ENCODE measurements at places on chromosomes 11 and 22. TPM values are rescaled to one million over a fixed set of nuclear protein-coding genes. Genes with fewer than 3 reads are reported as not detected.

OR5B21 gene
- total RNA-seq, result not detected

PRODH gene
- 0.16 TPM for total RNA-seq

WNT11 gene
- 0.63 TPM for total RNA-seq

LGALS1 gene
- total RNA-seq, result 4,007 TPM

GP1BB gene
- total RNA-seq, result 1.8 TPM

GSTT2B gene
- 0.98 TPM for total RNA-seq

PKP3 gene
- 8.2 TPM for total RNA-seq

MPPED2 gene
- total RNA-seq, result 0.25 TPM

PIH1D2 gene
- total RNA-seq, result 0.51 TPM

RAB3IL1 gene
- total RNA-seq, result 0.49 TPM

ZBTB16 gene
- total RNA-seq, result 2.0 TPM

RFPL2 gene
- total RNA-seq, result not detected

ANKRD42 gene
- total RNA-seq, result 3.7 TPM

PHF21A gene
- 8.6 TPM for total RNA-seq

KRTAP5-9 gene
- total RNA-seq, result 0.33 TPM

OSM gene
- total RNA-seq, result not detected

MGAT3 gene
- 0.16 TPM for total RNA-seq

SLC22A6 gene
- total RNA-seq, result not detected

FGF3 gene
- total RNA-seq, result not detected

FAM227A gene
- total RNA-seq, result 0.65 TPM

OR52R1 gene
- total RNA-seq, result not detected

RGL4 gene
- not detected for total RNA-seq

PPP1CA gene
- total RNA-seq, result 298 TPM

OR4X2 gene
- total RNA-seq, result not detected

MMP11 gene
- 117 TPM for total RNA-seq

OR10A5 gene
- not detected for total RNA-seq

MOGAT2 gene
- total RNA-seq, result not detected

PLAAT4 gene
- total RNA-seq, result 51.5 TPM

HEPN1 gene
- total RNA-seq, result not detected

CDC45 gene
- 2.5 TPM for total RNA-seq

MFNG gene
- total RNA-seq, result 1.5 TPM

OR8D4 gene
- not detected for total RNA-seq

MS4A6A gene
- not detected for total RNA-seq

SMC1B gene
- not detected for total RNA-seq

KRTAP5-10 gene
- not detected for total RNA-seq

LIF gene
- 42.5 TPM for total RNA-seq

DRD4 gene
- total RNA-seq, result not detected

All from mesangial cell (primary cell).